Activated CD4-positive, alpha-beta T cell treated with anti-CD3 and anti-CD28 coated beads, Interleukin-2, amount 50 U/mL, for 4 hours (primary cell): ENCODE measurements at places on chromosomes 7 and 10.

DNA sequence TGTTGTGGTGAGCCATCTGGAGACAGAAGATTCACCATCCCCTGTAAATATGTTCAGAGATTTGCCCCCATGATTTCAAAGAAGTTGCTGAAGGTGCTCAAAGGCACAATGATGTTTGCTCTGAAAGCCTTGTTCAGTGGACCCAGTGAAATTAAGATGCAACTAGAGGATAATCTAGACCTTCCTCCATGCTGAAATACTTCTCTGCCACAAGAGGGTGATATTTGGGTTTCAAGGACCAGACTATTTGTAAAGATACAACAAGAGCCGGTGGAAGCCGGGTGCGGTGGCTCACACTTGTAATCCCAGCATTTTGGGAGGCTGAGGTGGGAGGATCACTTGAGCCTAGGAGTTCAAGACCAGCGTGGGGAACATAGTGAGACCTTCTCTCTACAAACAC lies 13.5 kb upstream of the MSRB2 start:
- DNase-seq = no peak

DNA sequence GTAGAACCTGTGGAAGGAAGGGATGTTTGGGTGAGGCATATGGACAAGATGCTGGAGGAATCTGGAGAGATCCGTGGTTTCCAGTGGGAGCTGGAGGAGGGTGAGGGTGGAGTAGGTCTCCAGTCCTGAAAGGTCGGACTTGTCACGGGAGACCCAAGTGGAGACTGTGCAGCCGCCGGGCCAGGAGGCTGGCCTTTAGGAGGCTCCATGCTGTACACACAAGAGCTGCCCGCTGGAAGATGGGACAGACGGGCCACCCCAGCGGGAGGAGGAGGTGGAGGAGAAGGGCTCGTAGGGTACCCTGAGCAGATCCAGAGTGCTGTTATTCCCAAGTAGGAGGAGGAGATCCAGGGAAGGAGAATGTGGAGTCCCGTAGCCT lies 106.7 kb downstream of the NKX6-2 start:
- no peak for DNase-seq

DNA sequence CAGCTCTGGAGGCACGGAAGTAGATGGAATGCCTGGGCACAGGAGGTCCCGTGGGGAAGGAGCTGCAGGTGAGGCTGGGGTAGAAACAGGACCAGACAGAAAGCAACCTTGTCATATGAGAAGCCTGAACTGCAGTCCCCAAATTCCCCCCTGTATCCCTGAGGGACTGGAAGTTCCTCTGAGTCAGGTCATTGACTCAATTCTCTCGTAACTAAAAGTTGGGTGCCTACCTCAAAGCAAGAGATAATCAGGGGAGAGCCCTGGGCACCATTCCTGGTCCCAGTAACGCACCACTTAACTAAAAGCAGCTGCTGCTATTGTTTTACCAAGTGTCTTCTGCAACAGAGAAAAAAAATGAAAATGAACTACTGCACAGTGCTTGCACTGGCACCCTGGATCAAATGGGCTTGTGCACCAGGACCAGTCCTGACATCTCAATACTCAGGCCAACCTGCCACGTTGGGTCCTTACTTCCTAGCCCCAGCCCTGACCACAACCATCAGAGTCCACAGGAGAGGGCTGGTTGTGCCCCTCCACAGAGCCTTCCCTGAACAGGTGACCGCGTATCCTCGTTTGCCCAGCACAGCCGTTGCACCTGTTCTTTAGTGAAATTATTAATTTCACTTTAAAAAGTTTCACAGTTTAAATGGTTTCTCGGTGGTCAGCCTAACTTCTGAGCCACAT lies 79.3 kb downstream of the GRID1 start:
- DNase-seq = no peak

DNA sequence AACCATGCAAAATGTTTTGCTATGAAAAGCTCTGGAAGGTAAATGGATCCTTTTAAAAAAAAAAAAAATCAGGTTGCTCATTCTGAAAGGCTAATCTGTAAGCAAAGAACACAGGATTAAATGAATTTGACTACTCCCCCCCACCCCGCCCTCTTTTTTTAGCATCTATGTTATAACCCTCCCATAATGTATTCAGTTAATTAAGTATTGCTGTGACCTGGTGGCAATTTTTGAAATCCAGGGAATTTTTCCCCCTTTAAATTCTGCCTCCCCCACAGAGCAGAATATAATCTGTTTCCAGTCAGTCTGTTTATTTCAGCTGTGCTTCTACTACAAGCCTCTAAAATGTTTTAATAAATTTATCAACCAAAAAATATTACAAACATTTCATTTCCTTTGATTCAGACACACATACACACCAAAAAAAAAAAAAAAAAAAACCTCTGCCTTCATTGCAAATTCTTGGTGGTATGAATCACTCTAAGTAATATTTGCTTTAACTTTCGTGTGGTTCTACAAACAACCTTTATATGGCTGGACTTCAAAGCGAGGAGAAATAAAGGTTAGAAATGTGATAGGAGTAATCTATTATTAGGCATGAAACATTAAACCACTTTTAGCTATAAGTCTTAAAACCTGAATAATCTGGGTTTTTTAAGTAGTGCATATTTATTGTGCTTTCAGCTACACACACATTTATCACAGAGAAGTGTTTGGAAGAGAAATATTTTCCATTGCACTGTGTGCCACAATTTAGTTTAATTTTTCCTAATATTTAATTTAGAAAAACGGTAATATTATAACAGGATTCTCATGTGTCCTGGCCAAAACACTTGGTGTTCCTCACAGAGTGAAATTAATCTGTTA lies 64.4 kb upstream of the ARID5B start:
- no peak for DNase-seq

- DNase-seq = no peak
Observed at GRCh38 chr10:79189853-79190435, 121.2 kb downstream of the ZMIZ1 start.

- no peak for DNase-seq
Observed at GRCh38 chr7:121530227-121531174, 134.4 kb upstream of the FAM3C start.

DNA sequence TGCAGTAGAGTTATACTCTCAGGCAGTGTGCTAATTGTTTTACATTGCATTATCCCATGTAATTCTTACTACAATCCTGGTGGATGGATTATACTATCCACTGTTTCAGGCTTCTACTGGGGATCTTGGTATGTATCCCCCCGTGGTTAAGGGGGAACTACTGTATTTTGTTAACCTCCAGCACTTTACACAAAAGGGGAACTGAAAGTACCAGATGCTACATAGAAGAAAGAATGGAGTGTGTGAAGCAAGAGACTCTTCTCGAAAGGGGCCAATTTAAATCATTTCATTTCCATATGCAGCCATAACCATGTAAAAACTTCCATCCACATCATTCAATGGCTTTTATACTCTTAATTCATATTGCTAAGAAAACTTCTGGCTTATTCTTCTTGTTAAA lies 69.4 kb downstream of the C1GALT1 start:
- DNase-seq = no peak

GRCh38 chr10:31466313-31466712 lies 147.3 kb downstream of the ZEB1 start:
- no peak for DNase-seq

DNA sequence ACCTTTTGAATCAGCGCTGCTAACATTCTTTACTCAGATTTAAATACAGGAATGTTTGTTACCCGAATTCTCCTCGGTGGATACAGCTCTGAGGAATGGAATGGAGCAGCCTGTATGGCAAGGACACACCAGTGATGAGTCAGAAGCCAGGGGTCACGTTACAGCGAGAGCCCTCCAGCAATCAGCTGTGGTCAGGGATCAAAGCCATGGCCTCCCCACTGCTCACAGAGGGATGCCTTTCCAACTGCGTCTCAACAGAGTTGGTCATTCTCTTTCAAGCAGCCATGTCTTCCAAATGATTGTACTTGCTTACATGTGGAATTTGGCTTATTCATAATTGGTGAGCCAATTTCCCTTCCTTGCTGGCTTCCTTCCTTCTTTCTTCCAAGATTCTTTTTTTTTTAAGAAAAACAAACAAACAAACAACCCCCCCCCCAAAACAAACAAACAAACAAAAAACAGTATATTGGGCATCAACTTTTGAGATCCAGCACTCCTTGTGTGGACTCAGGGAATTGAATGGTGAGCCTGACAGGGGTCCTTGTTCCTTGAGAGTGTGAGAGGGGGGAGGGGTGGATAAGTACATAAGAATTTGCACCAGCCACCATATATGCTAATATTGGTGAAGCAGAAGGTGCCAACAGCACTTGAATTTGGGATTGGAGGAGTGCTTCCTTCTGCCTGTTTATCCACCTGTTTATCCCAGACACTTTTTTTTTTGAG lies 100.2 kb downstream of the ATXN7L1 start:
- DNase-seq = no peak

DNA sequence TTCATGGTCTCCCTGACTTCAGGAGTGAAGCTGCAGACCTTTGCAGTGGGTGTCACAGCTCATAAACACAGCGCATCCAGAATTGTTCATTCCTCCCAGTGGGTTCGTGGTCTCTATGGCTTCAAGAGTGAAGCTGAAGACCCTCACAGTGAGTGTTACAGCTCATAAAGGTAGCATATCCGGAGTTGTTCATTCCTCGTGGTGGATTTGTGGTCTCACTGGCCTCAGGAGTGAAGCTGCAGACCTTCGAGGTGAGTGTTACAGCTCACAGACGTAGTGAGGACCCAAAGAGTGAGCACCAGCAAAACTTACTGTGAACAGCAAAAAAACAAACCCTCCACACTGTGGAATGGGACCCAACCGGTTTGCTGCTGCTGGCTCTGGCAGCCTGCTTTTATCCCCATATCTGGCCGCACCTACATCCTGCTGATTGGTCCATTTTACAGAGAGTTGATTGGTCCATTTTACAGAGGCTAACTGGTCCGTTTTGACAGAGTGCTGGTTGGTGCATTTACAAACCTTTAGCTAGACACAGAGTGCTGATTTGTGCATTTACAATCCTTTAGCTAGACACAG lies 308.8 kb downstream of the PTPRN2 start:
- DNase-seq = no peak

DNA sequence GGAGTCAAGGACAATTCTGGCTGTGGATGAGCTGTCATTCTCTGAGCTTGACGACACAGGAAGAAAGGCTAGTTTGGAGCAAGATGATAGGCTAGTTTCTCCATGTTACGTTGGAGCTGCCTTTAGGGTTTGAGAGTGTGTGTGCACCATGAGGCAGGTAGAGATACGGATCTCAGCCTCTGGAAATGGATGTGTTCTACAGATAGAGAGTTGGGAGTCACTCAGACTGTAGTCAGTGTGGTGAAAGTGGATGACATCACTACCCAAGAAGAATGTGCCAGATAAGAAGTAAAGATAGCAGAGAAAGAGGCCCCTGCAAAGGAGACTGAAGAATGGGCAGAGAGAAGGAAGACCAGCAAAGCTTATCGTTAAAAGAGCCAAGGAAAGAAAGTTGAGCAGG lies 42.4 kb downstream of the PNLIPRP3 start:
- DNase-seq = no peak

GRCh38 chr7:1956141-1956540 lies 276.6 kb downstream of the MAD1L1 start:
- DNase-seq = no peak

- DNase-seq = no peak
Observed at GRCh38 chr7:40348126-40348728, 213.4 kb downstream of the SUGCT start.

DNA sequence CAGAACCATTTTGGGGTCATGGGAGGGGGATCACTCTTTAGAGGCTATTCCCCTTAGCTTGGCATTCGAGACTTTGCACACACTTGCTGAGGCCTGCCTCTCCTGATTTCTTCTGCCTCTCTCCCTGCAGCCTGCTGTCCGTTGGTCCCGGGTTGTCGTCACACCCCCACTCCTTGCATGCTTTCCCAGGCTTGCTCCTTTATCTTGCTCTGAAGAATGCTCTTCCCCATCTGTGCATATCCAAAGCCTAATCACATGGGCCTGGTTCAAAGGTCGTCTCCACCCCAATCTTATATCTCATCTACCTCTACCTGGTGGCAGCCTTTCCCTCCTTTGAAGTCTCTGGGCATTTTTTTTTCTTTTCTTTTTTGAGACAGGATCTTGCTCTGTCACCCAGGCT lies 24.3 kb upstream of the EMX2 start:
- no peak for DNase-seq

DNA sequence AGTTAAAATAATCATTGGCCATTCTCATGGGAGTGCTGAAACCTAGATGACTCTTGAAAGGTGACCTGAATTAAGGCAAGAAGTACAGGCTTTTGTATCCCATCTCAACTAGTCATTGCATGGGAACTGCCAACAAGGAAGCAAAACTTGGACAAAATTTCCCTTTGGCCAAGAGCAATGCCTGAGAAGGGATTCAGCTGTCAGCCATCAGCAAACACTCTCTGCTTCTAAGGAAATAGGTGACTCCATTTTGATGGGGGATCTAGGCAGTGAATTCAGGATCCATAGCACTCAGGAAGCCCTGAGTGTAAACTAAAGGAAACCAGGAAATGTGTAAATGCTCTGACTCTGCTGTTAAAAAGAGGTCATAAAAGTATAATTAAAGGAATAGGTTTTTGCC lies 221.5 kb upstream of the TMEM229A start:
- DNase-seq = no peak

DNA sequence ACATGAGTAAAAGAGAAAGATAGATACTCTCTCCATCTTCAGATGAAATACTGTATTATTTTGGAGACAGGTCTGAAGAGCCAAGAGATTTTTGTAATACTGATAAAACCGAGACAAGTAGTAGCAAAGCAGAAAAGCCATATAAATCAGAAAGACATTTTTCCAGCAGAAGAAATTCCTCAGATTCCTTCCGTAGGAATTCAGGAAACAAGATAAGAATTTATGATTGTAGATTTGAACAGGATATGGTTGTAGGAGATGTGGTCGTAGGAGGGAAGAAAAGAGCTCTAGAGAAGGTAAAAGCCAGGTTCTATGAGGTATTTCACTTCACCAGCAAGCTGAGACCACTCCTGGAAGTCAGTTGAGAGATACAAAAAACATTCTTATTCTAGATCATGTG lies 17.6 kb upstream of the AASS start:
- DNase-seq = no peak

- DNase-seq = no peak
Observed at GRCh38 chr10:79982861-79983260, 34.0 kb upstream of the SFTPD start.

GRCh38 chr10:52954407-52954806 lies 181.8 kb upstream of the MBL2 start:
- no peak for DNase-seq

GRCh38 chr10:25768167-25768566 lies 165.9 kb upstream of the MYO3A start:
- DNase-seq = no peak

GRCh38 chr10:74052994-74053393 lies 55.1 kb downstream of the VCL start:
- no peak for DNase-seq

DNA sequence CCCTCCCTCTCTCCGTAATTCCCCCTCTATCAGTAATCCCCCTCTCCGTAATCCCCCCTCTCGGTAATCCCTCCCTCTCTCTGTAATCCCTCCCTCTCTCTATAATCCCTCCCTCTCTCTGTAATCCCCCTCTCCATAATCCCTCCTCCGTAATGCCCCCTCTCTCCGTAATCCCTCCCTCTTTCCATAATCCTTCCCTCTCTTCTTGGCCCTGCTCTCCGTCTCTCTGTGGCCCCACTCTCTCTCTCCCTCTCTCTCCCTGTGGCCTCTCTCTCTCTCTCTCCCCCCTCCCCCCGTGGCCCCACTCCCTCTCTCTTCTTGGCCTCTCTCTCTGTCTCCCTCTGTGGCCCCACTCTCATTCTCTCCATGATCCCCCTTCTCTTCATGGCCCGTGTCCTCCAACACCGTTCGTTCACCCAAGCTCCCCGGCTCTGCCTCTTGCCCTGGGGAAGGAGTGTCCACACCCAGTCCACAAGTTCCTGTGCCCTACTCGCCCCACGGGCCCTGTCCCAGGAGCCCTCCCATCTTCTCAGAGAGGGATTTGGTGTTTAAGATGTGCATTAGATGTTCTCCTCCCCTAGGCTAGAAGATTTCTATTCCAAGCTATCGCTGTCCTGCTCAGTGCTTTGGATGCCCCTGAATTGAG lies 19.8 kb downstream of the SHH start:
- DNase-seq = no peak
